ENCODE measurements at places on chromosomes 12 and 14.
A peak's percentile ranks its signal among the peaks of the same experiment; 100 is the strongest.

DNA sequence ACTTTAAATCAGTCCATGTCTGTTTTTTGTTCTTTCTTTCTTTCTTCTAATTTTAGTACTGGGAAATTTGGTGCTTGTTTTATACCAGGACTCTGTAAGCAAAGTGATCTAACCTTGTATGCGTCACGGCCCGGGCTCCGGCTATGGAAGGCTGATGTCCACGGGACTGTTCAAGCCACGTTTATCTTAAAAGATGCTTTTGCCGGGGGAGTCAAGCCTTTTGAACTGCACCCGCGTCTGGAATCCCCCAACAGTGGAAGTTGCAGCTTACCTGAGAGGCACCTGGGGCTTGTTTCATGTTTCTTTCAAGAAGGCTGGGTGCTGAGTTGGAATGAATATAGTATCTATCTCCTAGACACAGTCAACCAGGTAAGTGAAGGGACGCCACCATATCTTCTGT lies 62.2 kb downstream of the TECPR2 start:
- no peak for DNase-seq

DNA sequence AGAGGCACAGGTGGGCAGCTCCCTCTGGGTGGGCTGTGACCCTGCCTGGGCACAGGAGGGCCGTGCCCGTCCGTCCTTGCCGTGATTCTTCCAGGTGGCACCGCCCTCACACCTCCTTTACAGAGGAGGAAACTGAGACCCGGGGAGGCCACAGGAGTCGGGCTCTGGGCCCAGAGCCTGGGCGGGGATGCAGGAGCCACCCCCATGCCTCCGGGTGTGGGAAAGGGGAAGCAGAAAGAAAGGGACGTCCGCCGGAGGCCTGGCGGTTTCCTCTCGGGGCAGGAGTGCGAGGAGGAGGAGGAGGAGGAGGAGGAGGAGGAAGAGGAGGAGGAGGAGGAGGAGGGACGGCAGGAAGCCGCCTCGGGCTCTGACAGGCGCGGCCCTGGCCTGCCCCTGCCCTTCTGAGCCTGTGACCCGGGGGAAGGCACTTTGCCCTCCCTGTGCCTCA lies 23.0 kb downstream of the SH2B3 start:
- DNase-seq, result no peak

- no peak for DNase-seq
These were observed 33.7 kb upstream of the LRP1-AS start for GRCh38 chr12:57181072-57181471.

DNA sequence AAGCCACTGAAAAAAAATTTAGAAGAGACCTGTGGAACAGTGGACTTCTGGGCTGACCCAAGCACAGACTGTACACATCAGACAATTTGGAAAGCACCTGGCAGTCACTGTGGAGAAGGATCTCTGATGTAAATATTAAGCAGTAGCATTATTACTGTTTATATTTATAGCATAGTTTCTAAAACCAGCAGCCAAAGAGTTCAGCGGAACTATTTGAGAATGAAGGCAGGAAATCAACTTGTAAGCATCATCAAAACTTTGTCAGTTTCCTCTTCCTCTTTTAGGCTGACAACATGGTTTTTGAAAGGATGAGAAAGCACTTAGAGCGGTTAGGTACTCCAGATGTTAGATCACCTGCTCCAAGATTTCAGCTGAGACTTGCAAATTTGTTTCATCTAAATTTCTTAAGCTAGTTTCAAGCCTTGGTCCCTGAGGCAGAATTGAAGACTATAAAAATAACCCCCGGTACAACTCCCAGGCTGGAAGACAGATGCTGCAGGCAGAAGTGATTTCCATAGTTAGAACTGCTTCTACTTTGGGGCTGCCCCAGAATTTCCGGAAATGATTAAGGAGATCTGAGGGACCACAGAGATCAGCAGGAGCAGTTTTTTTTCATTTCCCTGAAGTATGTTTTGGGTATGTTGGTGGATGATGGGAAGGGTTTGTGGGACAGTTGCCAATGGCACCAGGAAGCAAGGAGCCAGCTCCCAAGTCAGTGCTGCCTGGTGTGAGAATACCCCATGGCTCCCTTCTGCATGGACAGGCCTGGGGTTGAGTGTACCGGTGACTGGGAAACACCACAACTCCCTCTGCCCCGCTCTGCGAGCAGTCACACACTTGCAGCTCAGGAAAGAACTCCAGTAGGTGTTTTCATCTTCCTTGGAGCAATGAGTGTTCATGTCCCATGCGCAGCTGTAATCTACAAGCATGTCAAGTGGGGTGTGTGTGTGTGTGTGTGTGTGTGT lies 354.5 kb downstream of the NUAK1 start:
- DNase-seq, result no peak

DNA sequence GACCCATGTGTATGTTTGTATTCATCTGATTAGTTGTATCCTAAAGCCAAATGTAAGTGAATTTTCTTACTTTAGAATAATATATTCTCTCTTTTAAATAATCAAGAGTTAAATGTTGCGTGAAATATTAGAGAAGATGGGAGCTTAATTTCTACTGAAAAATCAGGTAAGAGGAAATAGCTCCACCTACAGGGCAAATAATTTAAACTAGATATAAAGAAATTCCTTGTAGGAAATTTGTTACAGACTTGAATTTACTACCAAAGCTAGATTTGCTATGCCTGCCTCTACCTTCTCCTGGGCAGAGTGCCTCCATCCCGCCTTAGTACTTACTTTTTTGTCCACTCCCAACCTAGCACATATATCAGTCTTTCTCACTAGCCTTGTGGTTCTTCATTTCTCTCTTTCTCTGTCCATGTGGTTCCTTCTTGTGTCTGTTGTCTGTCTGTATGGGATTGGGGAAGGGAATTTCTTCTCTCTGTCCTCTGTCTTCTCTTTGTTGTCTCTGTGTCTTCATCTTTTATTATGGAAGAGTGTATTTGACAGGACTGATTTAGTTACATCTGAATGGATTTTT lies 44.7 kb downstream of the PALS1 start:
- DNase-seq, result no peak

DNA sequence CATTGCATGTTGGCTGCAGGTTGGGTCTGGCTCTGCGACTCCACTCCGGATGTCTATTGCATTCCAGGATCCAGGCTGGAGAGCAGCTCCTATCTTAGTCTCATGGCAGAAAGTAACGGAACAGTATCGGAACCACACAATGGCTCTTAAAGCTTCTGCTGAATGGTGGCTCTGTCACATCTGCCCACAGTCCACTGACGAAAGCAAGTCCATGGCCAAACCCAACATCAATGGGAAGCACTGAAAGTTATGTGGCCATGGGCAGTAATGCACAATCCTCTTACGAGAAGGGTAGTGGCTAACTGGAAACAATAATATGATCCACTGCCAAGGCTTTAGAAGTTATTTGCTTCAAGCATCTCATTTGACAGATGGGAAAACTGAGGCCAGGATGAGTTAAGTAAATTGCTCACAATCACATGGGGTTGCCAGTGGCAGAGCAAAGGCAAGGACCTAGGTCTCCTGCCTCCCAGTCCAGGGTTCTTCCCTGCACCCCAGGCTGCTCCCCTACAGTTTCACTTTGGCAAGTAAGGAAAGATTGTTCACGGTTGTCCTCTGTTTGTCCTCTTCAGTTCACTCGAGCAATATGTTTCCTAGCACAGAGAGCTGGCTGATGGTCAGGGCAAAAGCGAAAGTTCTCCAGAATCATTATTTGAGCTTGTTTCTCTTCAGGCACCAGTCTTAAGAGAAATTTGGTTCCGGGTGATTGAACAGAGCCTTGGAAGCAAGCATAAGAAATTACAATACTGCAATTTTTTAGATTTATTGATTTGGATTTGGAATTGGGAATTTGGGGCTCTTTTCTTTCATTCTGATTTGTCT lies 54.2 kb downstream of the CKAP4 start:
- no peak for DNase-seq

- no peak for DNase-seq
These were observed 746.8 kb downstream of the DIO2 start for GRCh38 chr14:79464468-79464867.

DNA sequence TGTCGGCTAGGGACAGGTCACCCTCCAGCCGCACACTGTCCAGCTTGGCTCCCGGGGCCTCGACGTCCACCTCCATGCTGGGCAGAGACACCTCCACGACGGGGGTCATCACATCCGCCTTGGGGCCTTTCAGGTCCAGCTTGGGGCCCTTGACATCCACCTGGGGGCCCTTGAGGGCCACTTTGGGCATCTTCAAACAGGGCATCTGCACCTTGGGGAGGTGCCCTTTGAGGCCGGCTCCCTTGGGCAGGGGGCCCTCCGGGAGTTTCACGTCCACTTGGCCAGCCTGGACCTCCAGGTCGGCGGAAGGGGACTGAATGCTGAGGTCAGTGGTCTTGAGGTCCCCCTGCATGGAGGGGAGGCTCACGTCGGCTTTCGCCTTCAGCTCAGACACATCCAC lies 17.9 kb downstream of the PLD4 start:
- DNase-seq, result no peak

DNA sequence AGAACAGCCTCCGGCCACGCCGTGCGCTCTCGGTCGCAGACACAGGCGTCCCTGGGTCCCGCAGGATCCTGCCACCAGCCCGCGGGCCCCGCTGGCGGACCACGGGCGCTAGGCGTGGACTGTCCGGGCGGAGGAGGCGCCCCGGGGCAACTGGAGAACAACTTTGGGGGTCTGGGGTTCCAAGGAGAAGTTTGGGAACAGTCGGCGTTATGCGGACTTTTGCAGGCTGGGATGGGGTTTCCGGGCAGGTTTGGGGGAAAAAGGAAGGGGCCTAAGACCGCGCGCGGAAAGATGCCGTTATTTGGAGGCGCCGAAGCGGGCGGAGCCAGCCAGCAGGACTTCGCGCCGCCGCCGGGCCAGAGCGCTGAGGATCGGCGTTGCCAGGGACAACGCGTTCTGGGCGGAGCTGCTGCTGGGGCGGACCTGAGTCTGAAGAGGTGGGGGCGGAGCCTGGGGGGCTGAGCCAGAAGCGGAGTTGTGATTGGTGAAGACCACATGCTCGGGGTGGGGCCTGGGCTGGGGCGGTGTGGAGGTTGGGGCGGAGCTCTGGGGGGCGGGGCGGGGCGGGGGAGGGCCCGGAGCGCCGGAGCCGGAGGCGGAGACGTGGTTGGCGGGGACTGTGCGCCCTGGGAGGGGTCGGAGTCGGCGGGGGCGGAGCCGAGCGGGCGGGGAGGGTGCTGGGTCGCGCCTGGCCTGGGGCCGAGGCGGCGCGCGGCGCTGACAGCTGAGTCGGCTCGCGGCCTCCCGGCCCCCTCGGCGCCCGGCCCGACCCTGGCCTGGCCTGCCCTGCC lies at the start of gene CYP46A1:
Gene CYP46A1, plus strand, starts transcription at position 680 of the 791 bp plus-strand sequence. CDS start 120 bp downstream, outside the sequence.
- peak; percentile 99 for DNase-seq

- DNase-seq, result no peak
These were observed 989 bp upstream of the DRAM1 start for GRCh38 chr12:101876322-101876860.

Measured in neuronal stem cell (in vitro differentiated cells).